ENCODE measurements at places on chromosomes 12 and 14.

DNA sequence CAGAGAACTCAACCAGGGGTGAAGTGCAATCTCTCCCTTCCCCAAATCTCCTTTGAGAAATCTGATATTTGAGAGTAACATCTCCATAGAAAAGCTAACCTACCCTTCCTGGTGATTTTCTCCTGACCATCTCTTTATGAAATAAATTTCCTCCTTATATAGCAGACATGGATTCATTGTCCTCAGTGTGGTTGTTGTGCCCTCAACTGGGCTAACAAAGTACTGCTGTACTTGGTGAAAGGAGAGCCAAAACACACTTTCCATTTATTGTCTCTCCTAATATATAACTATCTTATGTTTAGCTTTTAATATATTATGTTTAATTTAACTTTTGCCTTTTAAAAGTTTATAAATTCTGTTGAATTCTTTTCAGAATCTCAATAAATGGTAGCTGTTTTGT, 65.1 kb upstream of the SLCO1B1 start:
- DNase-seq: no peak

GRCh38 chr12:106941481-106942156, 14.1 kb upstream of the TMEM263 start:
- no peak for DNase-seq

GRCh38 chr12:22755629-22756028, 130.7 kb downstream of the ETNK1 start:
- DNase-seq: no peak

DNA sequence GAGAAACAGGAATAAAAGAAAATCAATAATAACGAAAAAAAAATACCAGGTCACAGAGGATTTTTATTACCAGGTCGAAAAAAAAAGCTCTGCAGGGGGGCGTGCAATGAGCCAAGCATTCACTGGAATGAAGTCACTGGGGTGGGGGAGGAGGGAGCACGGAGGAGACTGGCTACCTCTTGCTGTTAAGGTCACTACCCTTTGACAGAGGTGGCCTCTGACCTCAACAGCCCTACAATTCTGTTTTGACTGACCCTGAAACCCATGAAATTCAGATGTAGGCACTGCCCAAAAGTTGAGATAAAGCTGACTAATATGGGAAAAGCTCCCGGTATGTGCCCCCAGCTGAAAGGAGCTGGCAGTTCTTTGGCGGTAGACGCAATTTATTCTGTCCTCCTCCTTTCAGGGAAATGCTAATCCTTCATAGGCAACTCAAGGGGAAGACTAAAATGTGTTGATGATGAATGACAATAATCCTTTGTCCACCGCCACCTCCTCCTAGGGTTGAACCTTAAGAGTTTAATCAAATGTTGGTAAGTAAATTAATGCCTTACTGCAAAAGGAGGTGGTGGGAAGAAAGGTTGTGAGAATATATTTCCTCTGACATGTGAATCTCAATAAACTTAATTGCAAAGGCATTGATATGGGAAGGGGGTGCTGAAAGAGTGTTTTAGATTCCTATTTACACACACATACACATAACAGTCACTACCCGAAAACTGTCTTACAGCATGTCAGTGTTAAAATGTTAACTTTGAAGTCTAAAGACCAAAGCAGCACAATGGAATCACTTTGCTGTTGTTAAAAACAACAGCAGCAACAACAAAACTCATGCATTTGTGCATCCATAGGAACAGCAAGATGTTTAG, 6.3 kb upstream of the RIC8B start:
- DNase-seq: peak; percentile 65

- DNase-seq: no peak
Observed at GRCh38 chr12:89206390-89206789, 145.9 kb downstream of the DUSP6 start.

- DNase-seq: no peak
Observed at GRCh38 chr12:104802208-104802607, 155.9 kb downstream of the SLC41A2 start.

DNA sequence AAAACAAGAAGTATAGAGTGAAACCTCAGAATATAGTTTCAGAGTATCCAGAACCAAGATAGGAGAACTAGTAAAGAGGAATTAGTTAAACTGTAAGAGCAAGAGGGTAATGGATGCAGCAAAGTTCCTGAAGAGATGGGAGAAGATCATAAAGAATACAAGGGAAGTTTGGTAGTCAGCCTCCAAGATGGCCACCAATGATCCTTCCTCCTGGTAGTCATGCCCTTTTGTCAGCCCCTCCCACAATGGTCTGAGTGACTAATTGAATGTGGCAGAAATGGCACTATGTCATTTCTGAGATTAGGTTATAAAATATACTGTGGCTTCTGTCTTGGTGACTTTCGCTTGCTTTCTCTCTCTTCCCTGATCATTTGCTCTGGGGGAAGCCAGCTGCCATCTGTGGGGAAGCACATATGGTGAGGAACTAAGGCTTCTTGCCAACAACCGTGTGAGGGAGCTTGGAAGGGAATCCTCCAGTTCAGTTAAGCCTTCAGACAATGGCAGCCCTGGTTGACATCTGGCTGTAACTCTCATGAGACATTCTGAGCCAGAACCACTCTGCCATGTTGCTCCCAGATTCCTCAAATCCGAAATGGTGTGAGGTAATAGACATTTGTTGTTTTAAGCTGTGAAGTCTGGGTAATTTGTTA, 55.3 kb upstream of the AMN1 start:
- no peak for DNase-seq

DNA sequence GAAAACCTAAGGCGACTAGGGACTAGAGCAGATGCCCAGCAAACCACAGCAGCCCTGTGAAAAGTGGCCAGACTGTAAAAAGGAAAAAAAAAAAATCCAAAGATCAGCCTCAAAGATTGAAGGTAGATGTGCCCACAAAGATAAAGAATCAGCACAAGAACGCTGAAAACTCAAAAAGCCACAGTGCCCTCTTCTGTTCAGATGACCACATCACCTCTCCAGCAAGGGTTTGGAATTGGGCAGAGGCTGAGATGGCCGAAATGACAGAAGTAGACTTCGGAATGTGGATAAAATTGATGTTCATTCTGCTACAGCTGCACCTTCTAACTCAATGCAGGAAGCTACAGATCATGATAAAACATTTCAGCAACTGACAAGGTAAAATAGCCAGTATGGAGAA, 154.4 kb downstream of the GPHN start:
- DNase-seq: no peak

DNA sequence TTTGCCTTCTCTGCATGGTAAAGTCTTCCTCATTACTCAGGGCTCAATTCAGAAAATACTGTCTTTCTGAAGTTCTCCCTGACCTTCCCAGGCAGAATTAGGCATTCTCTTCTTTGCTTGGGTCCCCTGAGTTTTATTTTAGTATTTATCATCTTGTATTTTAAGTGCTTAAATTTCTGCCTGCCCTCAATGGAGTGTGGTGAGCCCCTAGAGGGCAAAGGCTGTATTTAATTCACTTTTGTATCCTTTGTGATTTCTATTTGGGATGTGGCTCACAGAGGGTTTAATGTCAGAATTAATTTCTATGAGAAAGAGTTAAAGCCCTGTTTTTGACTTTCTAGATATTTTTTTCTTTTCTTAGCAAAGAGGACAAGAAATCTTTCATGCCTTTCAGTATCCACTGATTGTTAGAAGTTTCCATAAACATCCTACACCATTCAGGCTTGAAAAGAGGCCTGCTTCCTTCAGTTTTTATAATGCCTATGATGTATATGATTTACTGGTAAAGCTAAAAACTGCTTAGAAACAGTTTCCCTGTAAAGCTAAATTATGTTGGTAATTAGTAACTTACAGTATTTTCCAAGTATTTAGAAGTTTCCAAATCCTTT, 55.6 kb upstream of the PTPRB start:
- no peak for DNase-seq

- DNase-seq: no peak
Observed at GRCh38 chr14:60357551-60358149, 108.6 kb downstream of the PPM1A start.

- no peak for DNase-seq
Observed at GRCh38 chr14:53193193-53193592, 40.1 kb upstream of the DDHD1 start.

GRCh38 chr12:120760349-120761254, 35.0 kb downstream of the ACADS start:
- DNase-seq: no peak

DNA sequence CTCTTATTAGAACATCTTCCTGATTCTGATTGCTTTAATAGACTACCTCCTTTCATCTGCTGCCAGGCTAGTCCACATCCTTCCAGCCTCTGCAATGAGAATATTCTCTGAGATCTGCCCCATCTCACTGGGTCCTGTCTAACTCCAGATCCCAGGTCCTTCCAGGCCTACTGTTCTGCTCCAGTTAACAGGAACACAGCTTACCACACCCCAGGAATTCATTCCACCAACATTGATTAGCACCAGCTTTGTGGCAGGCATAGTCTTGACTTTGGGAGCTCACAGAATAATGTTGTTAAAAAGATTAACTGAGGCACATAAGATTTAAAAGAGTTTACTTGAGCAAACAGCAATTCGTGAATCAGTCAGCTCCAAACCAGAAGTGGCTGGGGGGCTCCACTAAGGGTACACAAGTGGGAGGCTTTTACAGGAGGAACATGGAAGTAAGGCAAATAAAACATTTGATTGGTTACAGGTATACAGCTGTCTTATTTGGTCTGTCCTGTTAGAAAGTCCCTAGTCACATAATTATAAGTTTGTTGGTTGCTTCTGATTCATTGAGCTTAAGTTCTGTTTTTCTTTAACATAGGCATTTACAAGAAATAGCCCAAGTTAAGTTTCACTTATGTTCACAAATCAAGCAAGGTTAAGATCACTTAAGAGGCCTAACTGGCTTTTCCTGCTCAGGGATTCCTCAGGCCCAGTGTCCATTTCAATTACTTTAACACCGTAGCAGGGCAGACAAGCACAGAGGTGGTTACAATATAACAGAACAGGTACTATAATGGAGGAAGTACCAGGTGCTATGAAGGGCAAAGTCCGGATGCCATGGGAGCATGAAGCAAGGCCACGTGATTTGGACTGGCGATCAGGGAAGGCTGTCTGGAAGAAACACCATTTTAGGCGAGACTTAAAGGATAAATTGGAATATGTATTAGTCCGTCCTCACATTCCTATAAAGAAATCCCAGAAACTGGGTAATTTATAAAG, 12.2 kb upstream of the MYH7 start:
- DNase-seq: no peak

DNA sequence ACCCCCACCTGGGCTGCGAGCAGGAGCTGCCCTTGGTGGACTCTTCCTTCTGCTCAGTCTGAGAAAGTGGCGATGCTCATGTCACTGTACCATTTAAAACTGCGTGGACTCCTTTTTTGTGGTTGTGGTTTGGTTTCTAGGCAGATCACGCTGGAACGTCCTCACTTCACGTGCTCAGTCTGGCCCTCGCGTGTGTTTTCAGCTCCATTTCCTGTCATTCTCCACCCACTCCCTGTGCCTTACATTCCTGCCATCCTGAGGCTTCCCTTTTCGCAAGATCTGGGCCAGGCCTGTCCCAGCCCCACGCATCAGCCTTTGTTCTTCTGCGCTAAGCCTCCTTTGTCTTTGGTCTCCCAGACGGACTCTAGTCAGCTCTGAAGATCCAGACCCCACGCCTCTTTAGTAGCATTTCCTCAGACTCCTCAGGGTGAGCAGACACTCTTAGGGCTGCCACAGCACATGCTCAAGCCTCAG, 105.4 kb downstream of the FBXL14 start:
- DNase-seq: peak; percentile 21

DNA sequence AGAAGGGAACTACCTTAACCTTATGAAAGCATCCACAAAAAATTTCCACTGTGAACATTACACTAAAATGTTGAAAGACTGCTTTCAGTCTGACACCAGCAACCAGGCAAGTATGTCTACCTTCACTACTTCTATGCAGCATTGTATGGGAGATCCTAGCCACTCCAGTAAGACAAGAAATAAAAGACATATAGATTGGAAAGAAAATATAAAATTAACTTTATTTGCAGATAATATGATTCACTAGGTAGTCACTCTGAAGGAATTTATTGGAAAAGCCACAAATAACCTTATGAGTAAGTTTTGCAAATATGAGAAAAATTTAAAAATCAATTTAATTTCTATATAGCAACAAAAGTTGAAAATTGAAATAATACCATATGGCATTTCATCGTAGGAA, 172.0 kb downstream of the RERGL start:
- no peak for DNase-seq

- no peak for DNase-seq
Observed at GRCh38 chr12:92540782-92541423, 161.9 kb upstream of the PLEKHG7 start.

- no peak for DNase-seq
Observed at GRCh38 chr12:43988838-43989560, 153.1 kb downstream of the TMEM117 start.

DNA sequence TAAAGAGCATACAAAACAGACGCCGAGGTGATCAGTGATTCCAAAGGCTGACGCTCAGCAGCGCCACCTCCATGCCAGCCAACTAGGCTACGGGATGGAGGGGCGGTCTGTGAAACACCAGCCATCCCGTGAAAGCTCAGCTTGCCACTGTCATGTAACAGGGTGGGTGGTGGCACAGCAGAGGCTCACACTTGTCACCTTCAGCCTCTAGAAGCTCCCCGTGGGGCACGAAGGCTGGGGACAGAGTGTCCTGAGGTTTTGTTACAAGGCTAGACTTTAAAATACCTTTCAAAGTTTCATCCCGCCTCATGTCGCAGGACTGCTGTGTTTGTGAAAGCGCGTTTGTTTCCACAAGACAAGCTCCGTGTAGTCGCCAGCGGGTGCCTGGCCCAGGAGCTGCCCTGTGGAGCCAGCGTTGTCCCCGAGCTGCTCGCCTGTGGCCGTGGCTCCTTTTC, 20.7 kb downstream of the XRCC3 start:
- no peak for DNase-seq

- DNase-seq: no peak
Observed at GRCh38 chr12:85058339-85058738, 22.2 kb downstream of the LRRIQ1 start.
